ENCODE measurements at places on chromosomes 2 and 18.

DNA sequence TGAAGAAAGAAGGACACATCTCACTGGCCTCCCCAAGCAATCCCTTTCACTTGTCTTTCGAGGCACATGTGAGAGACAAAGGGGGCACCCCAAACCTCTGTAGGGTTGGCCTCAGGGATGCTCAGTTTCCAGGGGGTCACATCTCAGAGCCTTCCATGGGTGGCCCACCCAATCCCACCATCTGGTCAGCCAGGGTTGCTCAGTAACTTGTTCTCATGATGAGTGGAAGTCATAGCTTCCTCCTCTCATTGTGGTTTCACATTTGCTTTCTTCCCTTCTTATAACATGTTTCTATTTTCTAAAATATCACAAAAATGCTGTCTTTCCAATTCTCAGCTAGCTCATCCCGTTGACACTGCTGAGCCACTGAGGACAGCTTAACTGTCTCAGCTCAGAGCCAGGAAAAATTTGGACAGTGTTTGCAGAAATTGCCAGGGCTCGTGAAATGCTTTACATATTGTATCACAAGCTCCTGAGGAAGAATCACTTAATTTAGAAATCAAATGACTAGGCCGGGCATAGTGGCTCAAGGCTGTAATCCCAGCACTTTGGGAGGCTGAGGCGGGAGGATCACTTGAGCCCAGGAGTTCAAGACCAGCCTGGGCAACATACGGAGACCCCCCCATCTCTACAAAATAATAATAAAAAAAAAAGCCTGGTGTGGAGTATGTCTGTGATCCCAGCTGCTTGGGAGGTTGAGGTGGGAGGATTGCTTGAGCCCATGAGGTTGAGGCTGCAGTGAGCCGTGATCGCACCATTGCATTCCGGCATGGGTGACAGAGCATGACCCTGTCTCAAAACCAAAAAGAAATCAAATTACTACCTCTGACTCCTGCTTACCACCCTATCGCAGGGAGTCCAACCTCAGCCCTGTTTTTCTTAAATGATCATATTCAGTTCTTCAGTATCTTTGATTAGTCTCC lies 129.3 kb downstream of the PRKCE start:
- no peak for DNase-seq

DNA sequence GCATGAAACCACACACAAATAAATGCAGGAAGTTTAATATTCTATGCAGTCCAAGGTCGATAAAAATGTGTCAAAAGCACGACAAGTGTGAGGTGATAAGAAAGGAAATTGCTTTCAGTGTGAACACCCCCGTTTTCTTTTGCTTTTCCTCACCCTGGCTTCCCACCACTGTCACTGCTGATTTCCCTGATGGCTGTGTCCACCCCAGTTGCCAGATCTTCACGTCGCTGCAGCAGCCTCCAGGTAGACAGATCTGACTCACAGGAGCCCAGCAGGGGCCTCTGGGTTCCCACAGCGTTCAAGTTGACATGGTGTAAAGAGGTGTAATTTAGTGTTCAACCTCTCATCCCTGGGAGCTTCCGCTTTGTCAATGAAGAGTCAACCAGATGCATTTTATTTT lies 128.0 kb upstream of the TACR1 start:
- no peak for DNase-seq

GRCh38 chr2:150081775-150082481 lies 405.5 kb downstream of the RND3 start:
- DNase-seq = no peak

GRCh38 chr2:85504778-85505261 lies 34.1 kb upstream of the MAT2A start:
- no peak for DNase-seq

GRCh38 chr18:9239720-9240119 lies 94.9 kb upstream of the TWSG1 start:
- DNase-seq = no peak

GRCh38 chr2:150494234-150494945 lies 6.9 kb upstream of the RND3 start:
- DNase-seq = no peak

- no peak for DNase-seq
Observed at GRCh38 chr2:177201919-177202346, 10.7 kb upstream of the HNRNPA3 start.

GRCh38 chr18:48815179-48815515 lies 135.6 kb downstream of the SMAD7 start:
- DNase-seq = no peak

DNA sequence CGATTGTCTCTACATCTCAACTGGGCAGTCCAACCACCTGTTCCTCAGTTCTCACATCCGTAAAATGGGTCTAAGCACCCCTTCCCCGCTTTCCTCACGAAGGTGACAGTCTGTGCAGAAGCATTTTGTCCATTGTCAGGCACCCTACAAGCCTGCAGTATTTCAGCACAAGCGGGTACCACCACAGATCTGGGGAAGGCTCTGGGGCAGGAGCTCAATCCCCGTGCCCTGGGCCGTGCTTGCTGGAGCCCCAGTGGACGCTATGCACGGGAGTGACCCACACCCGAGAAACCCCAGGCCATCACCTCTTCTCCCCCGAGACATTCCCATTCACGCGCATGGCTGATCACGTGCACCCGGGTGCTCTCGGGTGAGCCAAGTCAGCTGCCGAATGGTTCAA lies 137.7 kb upstream of the PXDN start:
- DNase-seq = no peak

All from CD4-positive, alpha-beta memory T cell (primary cell).